ENCODE measurements at places on chromosomes 7 and 10.

DNA sequence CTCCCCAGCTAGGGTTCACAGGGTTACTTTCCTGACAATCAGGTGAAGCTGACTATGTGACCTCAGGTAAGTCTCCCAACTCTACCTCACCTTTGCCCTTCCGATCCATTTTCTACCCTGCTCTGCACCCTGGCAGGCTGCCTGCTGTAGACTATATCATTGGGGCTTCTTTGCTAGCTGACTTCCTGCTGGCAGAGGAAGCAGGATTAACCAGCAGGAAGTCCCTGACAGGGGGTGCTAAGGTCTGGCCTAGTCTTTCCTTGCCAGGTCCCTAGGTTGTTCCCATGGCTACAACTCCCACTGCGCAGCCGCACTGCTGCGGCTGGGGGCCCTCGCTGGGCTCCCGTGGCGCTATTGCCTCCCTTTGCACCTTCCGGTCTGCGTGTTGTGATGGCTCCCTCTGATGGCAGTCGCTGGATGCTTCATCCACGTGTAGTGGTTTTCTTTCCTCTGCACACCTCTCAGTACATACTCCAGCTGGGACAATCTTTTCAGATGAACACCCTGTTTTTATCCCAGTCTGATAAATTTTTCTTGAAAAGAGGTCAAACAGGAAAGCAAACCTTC, 365.9 kb downstream of the REEP3 start:
- DNase-seq = peak; percentile 1

GRCh38 chr10:17771017-17771416, 19.0 kb downstream of the TMEM236 start:
- no peak for DNase-seq

DNA sequence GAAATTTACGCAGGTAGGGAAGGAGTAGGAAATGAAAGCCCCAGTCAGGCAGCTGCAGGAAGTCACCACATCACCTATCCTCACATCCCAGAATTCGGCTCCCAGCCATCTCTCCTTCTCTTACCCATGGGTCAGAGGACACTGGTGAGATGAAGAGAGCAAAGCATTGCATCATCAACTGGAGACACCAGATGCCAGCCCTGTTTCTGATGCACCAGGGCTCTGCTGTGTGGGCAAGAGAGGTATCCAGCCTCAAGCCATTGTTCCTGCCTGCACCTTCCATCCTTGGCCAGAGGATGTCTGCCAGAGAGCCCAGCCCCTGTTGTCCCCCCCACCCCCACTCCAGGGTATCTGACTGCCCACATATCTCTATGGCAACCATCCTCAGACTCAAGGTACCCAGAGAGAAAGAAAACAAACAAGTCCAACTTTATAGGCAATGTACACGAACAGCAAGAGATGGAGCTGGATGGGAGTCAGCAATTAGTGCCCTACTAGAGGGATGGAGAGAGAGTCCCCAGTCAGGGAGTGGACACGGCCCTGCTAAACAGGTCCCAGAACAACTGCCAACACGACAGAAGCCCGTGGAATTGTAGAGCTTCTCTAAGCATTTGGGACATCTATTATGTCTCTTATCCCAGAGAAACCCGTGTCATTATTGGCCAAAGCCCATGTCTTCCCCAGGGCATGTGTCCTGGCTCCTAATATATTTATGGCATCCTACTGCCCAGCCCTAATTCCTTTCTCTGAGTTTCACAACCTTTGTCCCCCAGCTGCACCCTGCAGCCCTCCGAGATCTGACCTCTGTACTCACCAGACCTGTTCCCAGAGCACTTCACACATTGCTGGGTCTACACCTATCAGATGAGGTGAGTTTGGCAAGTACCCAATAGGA, 2.8 kb downstream of the CAMK2G start:
- no peak for DNase-seq

DNA sequence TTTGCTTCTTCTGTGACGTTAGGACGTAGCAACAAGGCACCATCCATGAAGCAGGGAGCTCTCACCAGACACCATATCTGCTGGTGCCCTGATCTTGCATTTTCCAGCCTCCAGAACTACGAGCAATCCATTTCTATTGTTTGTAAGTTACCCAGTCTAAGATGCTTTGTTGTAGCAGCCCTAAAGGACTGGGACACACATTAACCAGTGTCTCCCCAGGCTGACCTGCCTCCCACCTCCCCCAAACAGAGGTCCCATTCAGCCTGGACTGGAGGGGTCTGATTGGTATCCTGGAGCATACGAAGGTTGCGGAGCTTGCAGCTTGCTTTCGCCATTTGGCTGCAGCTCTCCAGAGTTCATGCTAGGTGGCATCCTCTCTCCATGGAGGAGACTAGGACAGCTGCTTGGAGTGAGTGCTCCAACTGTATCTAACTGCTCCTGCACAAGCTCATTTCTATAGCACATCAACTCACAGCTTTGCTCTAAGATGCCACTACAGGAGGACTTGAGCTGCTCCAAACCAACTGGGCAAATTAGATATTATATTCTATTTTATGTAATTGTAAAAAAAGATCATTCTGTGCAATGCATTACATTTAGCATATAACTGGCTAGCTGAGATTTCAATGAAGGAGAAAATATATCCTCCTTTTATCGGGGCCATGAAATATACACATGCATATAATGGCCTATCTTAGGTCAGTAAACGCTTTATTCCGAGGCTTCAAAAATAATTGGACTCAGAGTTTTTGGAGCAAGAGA, 8.0 kb upstream of the GRK5 start:
- peak; percentile 73 for DNase-seq

DNA sequence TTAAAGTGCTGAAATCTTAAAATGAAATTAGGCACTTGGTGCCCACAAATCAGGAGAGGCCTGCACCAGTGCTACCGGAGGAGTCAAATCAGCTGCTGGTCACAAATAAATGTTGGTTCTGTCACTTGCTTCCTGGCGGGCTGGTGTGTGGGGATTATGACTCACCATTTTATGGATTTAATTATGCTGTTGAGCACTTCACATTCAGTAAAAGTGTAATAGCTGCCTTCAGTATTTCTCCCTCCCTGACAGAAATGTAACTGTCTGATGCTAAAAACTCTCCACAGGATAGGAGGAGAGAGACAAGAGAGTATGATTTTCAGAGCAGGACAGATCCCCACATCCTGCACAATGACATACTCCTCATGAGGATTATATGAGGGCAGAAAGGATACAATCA, 186.0 kb downstream of the JAZF1 start:
- DNase-seq = peak; percentile 73

DNA sequence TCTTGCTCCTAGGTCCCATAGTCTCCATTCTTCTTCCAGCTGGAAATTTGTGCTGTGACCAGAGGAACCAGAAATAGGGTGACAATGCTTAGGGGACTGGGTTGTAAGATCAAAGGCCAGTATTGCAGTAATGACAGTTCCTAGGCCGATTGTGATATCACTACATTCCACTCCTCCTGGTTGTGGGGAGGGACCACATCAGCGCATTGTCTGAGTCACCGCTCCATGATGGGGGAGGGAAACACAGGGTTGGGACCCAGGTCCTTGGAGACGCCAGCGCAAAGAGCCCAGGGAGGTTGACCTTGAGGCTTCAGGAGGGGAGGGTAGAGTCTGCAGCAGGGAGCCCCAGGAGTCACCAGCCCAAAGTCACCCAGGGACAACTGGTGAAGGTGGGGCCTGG, 20.8 kb upstream of the GGCT start:
- DNase-seq = no peak

- DNase-seq = no peak
These were observed 3.4 kb upstream of the SLC18A2 start for GRCh38 chr10:117237401-117237991.

DNA sequence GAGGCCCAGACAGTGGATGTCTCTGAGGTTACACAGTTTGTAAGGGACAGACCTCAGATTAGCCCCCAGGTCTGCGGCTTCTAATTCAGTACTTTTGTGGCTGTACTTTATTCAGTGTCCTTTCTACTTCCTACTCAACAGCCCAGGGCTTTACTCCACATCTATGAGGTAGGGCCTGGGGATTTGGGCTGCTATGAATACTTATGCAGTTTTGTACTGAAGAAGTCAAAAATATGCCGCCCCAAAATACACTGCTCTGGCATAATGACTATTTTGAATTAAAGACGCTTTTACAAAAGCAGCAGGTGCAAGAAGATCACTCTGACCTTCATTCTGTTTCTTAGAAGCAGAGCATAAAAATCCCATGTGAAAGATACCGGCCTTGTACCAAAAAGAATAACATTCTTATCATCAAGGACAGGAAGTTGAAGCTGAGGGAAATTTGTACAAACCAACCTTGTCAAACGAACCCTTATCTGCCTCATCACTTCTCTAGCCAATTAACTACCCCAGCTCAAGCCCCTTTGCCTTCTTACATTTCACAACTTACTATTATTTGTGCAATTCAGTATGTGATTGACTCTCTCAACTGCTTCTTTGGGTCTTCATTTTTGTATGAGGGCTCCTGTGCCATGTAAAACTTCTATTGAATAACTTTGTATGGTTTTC, 26.1 kb upstream of the TRUB1 start:
- no peak for DNase-seq

GRCh38 chr7:114784746-114785145, 137.1 kb upstream of the MDFIC start:
- no peak for DNase-seq

DNA sequence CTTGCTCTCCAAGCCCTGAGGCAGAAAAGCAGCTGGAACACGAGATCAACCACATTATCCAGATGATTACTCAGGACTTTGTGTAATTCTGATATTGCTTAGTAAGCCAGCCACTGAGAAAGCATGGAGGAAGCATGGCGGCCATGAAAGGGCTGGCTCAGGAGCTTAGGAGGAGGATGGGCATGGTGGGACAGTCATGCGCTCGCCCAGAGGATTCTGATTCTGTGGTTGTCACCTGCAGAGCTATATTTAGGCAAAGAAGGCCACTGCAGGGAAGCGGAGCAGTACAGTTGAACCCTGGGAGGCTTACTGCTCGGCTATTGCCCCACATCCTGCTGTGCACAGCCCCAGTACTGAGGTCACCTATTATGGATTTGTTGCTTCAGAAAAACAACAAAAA, 128.8 kb upstream of the DNAJB12 start:
- DNase-seq = no peak

DNA sequence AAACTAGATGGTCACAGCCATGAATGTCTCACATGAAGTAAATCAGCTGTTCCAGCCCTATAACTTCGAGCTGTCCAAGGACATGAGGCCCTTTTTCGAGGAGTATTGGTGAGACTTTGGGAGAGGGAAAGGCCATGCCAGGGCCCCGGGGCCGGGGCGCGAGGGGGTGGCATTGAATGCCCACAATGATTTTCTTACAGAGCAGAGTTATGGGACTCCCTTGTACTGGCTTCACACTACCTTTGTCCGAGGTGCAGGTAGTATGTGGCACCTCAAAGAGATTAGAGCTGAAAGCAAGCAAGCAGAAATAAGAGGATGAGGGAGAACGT, 407 bp downstream of the ELOVL3 start:
- DNase-seq = no peak

All from Daoy (cell line).